ENCODE measurements at places on chromosomes 16 and 17.

GRCh38 chr17:9166788-9167187, 145.5 kb downstream of the NTN1 start:
- DNase-seq = no peak

DNA sequence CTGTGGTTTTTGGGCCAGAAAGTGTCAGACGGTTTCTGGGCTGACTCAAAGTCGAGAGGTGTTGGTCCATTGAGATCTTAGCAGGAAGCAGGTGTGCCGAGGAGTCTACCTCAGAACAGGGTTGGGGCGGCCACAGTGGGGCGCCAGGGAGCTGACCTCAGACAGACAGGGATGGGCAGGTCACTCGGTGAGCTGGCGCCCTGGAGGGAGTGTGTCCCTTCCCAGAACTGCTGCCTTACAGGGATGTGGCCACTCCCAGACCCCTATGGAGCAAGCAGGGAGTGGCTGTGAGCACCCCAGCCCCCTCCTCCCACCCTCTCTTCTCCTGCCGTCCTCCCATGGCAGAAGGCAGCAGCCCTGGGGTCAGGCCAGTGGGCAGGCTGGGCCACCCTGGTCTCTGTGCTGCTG, 14.0 kb upstream of the DPEP1 start:
- no peak for DNase-seq

DNA sequence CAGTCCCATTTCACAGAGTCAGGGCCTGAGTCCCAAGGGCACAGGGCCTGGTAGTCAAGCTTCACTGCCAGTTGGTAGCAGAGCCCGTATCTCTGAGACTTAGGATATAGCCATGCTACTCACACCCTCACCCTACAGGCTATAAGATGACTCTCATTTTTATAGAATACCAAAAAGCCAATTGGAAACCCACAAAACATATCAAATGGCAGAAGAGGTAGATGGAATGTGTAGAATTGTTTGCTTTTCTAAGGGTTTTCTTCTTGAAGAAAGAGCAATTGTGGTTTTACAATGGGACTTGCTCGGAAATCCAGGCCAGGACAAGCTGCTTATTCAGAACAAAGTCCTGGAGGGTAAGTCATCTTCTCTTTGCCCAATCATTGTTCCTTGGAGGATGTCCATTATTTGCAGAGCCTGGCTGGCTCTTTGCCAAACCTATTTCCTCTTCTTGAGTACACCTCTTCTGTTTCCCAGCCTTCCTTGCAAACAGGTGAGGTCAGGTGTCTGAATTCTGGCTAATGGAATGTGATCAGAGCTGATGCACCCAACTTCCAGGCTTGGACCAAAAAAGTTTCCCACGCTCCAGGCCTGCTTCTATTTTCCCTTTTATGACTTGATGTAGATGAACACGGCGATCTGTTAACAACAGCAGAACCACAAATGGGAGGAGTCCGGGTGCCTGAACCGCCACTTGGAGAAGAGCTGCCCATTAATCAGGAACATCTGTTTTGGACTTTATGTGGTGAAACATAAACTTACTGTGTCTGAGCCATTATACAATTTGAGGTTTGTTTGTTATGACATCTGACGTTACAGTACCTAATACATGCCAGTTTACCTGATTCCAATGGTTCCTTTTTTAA, 16.9 kb upstream of the CCL22 start:
- DNase-seq = peak; percentile 90

- DNase-seq = no peak
These were observed 723.4 kb downstream of the MAF start for GRCh38 chr16:78877114-78877655.

DNA sequence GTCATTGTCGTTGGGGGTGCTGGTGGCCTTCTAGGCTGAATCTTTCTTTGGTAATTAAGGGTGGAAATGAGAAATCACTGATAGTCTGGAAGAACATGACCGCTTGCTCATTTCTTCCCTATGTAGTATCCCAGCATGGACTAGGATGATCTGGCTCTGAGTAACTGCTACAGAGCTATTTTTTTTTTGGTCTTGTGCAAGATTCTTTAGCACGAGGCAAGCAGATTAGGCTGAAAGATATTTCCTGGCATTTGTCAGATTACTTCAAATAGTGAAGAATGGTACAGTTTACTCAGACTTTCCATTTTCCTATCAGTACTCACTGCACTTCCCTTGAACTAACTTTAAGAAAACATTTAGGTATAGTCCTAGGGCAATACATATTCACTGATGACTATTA, 89.0 kb downstream of the SYCE1L start:
- DNase-seq = peak; percentile 73

- no peak for DNase-seq
These were observed 3.0 kb downstream of the PIPOX start for GRCh38 chr17:29045734-29046472.

GRCh38 chr16:57535680-57536305, 578 bp downstream of the CCDC102A start:
- DNase-seq = no peak

DNA sequence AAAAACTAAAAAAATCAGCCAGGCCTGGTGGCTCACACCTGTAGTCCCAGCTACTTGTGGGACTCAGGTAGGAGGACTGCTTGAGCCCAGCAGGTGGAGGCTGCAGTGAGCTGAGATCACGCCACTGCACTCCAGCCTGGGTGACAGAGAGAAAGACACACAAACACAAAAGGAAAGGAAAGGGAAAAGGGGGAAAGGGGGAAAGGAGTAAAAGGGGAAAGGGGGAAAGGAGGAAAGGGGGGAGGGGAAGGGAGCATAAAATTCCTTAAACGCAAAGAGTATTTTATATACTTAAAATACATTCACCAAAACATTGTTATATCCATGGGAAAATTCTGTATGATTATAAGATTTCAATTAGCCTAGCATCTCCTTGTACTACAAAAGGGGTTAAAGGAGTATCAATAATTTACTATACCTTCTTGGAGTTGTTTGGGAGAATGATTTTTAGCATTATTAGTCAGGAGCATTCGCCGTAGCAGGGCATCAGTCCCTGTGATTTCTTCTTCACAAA, 17.3 kb upstream of the BRIP1 start:
- DNase-seq = no peak

DNA sequence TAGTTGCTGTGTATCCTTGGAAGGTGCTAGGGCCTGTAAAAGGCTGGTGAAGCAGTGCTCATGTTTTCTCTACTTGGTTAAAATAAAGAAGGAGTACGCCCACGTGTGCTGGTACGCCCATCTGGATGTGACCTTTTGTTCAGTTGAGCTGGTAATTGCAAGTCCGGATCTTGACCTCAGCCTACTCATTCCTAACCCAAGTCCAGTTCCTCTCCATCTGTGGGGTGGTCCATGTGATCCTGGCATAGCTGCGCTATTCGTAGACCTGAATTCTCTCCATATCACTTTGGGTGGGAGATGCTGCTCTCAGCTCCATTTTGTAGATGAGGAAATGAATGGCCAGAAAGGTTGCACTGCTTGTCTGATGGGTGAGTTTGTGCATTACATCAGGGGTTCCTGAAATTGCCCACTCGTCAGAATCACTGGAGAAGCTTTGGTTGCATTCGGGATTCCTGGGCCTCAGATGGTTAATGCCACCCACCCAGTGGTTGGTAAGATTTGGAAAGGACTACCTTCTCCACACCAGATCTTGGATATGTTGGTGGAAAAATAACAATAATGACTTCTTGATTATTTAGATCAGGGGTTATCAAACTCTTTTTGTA, 328.8 kb downstream of the CPPED1 start:
- DNase-seq = no peak

GRCh38 chr17:34874478-34874877, 86.8 kb downstream of the CCT6B start:
- DNase-seq = no peak

DNA sequence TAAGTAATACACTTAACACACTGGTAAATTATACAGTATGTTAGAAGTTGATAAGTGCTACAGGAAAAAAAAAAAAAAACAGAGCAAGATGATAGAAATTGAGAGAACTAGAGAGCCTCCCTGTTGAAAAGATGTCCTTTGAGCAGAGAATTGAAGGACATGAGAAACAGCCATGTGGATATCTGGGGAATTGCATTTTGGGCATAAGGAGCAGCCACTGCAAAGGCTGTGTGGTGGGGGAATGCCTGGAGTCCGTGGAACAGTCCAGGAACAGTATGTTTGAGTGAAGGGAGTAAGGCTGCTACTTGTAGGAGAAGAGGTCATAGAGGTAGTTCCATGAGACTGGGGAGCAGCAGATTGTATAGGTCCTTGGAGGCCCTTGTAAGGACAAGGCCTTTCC, 178.4 kb downstream of the FTO start:
- no peak for DNase-seq

- DNase-seq = no peak
These were observed 3.9 kb upstream of the RMI2 start for GRCh38 chr16:11341371-11341770.

GRCh38 chr17:7262935-7263800, 890 bp upstream of the CLDN7 start:
- no peak for DNase-seq

- DNase-seq = no peak
These were observed 64.5 kb downstream of the NUP88 start for GRCh38 chr17:5354886-5355415.

GRCh38 chr17:74062234-74062633, 141.2 kb upstream of the RPL38 start:
- DNase-seq = no peak

DNA sequence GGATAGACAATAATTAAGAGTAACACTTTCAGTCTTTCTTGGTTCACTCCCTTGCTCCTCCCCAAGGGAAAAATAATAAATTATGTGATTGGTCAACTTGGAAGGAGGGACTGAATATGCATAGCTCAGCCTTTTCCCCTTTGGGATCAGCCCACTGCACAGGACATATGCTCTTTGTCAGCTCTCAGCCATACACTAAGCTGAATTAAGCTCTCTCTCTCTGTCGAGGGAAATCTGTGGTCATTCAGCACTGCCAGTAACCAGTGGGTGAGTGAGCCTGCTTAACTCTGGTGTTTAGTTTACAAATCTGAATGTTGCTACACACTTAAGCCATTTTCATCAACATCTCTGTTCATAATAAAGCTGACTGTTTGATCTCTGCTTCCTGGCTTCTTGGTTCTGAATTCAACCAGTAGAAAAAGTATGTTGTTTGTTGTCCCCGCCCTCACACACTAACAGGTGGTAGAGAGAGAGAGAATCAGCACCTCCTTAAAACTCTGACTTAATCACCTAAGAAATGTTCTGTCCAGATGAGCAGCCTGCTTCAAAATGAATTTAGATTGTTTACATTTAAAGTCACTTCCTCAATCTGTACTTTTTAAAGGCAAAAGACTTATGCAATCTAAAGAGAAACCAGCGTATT, 102.3 kb upstream of the C17orf78 start:
- no peak for DNase-seq

GRCh38 chr17:57109393-57110151, 24.5 kb downstream of the AKAP1 start:
- no peak for DNase-seq

DNA sequence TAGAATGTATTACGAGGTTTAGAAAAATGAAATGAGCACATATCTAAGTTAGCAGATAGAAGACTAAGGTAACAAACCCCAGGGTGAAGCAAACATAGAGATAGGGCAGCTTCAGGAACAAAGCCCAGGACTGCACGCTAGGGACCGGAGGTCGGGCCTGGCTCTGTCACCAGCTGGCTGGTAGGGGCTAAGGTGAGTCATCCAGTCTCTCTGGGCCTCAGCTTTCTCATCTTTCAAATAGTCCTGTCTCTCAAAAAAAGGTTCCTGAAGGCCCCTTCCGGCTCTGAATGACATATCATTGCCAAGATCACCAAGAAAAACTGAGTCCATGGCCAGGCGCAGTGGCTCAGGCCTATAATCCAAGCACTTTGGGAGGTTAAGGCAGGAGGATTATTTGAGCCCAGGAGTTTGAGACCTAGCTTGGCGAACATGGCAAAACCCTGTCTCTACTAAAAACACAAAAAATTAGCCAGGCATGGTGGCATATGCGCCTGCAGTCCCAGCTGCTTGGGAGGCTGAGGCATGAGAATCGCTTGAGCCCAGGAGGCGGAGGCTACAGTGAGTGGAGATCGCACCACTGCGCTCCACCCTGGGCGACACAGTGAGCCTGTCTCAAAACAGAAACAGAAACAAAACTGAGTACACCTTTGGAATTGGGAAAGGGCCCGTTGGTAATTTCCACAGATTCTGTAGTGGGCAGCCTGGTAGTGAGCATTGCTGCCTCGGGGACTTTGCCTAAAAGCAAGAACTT, 26.0 kb downstream of the PKD1L3 start:
- no peak for DNase-seq

DNA sequence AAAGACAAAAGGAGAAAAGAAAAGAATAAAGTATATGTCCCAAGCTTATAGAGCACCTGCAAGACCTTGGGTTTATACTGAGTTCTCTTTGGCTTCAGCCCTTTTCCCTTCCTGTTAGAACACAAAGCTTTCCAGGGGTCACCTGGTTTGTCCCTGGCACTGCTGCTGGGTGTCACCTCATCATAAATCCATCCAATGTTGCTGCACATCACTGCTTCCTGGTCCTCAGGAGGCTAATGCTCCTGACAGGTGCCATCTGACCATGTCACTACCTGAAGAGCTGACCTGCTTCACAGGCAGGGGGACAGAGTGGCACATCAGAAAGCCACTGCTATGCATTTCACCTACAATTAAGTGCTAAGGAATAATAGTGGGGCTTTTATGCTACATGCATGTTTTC, 164.6 kb upstream of the ELAC2 start:
- no peak for DNase-seq

DNA sequence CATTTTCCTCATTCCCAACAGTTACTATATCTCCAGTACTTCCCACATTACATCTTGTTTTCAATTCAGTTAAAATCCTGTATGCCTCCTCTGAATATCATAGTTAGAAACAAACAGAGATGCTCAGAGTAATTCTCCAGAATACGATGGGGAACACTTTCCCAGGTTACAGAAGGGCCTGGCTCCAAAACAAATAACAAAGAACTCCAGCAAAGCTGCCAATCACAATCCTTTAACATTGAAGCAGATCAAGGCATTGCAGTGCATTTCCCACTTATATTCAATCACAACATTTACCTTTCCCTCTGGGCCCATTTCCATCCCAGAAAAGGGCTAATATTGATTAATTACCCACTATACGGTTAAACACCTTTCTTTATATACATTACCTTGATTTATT, 29.4 kb upstream of the PMFBP1 start:
- no peak for DNase-seq

GRCh38 chr17:21019976-21020586, 22.7 kb downstream of the USP22 start:
- DNase-seq = no peak

DNA sequence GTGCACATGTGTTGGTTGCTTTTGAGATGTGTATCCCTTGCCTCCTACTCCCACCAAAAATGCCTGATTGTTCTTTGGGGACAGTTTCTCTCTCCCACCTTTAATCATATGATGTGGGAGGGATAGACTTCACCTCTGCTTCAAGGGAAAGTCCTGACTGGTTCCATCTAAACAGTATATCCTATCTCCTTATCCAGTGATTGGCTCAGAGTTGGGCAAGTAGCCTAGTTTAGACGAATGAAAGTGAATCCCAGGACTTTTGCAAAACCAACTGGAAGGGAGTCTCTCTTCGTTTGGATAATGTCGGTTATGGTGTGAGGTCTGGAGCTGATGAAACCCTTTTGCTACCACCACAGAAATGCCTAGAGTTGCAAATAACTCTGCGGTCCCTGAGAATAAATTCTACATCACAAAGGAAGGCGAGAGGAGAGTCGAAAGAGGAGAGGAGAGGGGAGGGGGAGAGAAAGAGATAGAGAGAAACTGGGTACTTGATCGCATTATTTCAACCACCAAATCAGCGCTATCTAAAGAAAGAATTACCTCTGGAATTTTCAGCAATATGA, 77.1 kb upstream of the SALL1 start:
- DNase-seq = no peak

GRCh38 chr16:81885976-81886586, 107.0 kb downstream of the PLCG2 start:
- DNase-seq = no peak

Data from AG04449 (cell line).